ENCODE measurements at places on chromosomes 5 and 9.

DNA sequence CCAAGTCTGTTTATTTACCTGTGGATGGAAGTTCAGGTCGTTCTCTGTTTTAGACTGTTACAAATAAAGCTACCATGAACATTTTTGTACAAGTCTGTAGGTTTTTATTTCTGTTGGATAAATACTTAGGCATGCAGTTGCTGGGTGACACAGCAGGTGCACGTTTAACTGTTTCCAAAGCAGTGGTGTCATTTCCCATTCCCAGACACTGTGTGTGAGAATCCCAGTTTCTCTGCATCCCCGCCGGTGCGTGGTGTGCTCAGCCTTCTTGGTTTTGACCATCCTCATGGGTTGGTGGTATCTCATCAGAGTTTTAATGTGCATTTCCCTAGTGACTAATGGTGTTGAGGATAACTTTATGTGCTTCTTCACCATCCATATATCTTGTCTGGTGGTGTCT is 27.2 kb downstream of the AHRR start:
- no peak for DNase-seq

DNA sequence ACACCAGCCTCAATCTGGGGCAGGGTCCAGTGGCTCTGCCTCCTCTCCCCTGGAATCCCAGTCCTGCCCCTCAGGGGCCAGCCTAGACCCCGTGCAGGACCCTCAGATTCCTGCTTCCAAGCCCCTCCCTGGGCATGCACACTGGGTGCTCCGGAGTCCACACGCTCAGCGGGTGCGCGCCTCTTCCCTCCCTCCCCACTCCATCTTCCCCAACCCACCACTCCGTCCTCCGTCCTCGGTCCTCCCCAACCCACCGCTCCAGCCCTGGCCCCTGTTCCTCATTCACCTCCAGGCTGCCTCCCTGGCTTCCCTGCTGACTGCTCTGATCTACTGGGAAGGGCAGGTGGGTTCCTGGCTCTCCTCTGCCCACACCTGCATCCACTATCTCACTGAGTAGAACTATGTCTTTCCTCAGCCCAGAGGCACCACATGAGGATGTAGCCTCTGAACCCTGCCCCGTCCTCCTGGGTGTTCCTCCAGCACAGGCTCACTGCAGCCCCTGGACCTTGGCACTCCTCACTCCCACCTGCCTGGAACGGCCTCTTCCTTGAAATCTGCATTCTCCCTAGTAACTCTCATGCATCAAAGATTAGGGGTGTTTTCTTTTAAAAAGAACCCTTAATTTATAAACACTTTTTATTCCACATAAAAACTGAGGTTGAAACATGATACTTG is 92.8 kb downstream of the CAMSAP1 start:
- DNase-seq: no peak

GRCh38 chr5:77935506-77936364 is 159.6 kb upstream of the TBCA start:
- DNase-seq: no peak

GRCh38 chr9:92639124-92639523 is 30.8 kb downstream of the IPPK start:
- no peak for DNase-seq

DNA sequence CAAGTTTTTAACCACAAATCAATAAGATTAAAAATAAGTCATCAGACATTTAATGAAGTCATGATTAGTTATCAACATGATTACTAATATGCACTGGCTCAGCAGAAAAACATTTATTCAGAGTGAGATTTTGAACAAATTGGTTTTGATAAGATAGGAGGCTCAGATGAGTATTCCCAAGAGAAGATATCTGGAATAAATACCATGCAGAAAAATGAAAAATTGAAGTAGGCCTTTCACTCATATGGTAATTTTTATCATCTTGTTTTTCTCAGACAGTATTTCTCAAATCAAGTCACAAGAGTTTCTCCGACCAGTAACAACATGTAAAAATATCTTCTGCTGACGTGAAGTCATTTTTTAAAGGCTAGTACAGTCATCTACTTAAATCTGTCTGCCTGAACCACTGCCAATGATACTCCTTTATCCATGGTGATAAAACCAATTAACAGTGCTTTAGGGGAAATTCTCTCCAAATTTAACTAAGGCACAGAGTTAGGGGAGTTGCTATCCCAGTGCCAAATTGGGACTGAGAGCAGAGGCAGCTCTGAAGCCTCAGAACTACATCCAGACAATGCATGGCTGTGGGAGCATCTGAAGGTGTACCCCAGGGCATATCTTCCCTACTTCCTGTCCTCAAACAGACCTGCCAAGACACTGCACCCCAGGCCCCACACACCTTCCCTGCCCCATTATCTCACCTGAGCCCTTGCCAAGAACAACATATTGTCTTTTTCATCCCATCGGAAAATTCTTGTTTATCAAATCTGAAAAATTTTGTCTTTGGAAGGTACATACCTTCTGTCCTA is 105.5 kb upstream of the TSLP start:
- DNase-seq: no peak

- DNase-seq: no peak
Measured at GRCh38 chr9:130380920-130381469, 63.8 kb upstream of the ASS1 start.

GRCh38 chr5:172347496-172348052 is 64.0 kb upstream of the UBTD2 start:
- DNase-seq: no peak

All from prostate gland (tissue), 2 donors.